AG08396 (cell line): ENCODE measurements at places on chromosomes 2 and 18.

- no peak for DNase-seq
Measured at GRCh38 chr2:96108541-96109360, 7.6 kb downstream of the ADRA2B start.

GRCh38 chr2:172740856-172741255 is 5.2 kb downstream of the RAPGEF4 start:
- no peak for DNase-seq

- no peak for DNase-seq
Measured at GRCh38 chr2:205030695-205031094, 485.4 kb downstream of the PARD3B start.

DNA sequence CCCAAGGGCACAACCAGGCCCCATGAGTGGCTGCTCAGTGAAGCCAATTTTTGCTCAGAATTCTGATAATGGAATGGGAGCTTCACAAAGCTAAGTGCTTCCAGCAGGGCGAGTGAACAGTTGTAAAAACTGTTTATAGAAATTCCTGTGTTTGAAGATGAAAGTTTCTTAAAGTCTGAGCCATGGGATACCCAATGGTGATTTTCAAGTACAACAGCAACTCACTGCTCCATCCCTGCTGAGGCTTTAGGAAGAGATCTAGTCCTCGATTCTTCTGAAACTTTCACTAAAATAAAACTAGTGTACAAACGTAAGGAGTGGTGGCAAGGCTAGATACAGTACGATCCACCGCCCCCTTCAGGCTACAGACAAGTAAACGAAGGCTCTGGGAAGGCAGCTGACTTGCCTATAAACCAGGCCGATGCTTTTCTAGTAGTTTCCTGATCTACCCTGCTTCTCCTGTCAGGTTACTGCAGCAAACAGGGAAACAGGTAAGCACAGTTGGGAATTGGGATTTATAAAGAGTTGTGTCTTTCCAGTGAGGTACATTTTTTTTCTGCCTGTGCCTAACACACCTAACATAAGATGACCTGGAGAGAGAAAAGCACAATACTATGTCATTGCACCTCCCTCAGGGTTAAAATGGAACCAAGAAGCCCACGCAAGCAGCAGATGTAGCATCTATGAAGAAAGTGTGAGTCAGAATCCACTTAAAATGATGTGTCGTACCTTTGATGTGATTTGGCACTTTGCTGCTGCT is 108.7 kb downstream of the UXS1 start:
- DNase-seq: peak; percentile 40
